KG1 (cell line): ENCODE measurements at places on chromosomes 2 and 18.

DNA sequence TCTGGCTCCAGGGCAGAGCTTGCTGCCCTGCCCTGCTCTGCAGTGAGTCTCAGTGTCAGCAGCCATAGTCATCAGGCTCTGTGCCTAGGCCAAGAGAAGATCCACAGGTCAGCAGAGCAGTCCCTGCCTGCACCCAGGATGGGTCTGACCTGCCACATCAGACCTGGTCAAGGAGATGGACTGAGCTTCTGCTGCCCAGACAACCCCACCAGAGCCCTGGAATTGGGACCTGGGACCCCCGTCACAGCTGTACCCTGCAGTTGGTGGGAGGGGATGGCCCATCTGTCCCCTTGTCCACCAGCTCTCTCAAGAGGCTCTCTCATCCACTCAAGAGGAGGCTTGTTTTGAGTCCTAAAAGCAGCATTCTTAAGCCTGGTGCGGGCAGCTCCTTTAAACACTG is 142.6 kb downstream of the TFCP2L1 start:
- no peak for DNase-seq

- DNase-seq, result no peak
Observed at GRCh38 chr2:240702640-240703011, 11.0 kb downstream of the AQP12A start.

DNA sequence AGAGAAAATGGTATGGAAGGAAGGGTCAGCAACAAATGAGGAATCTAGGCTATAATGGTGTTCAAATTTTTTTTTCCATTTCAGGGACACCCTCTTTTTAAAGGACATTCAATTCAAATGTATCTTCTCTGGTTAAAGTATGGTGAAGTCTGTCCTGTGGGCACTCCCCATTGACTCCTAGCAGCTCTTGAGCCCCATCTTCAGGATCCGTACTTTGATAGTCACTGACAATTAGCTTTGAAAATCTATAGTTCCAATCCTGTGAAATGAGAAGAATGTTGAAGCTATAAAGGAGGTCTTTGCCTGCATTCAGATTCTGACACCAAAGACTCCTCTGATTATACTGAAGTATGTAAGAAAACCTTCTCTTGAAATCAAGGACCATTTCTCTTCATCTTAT is 43.3 kb downstream of the KCNH7 start:
- no peak for DNase-seq

DNA sequence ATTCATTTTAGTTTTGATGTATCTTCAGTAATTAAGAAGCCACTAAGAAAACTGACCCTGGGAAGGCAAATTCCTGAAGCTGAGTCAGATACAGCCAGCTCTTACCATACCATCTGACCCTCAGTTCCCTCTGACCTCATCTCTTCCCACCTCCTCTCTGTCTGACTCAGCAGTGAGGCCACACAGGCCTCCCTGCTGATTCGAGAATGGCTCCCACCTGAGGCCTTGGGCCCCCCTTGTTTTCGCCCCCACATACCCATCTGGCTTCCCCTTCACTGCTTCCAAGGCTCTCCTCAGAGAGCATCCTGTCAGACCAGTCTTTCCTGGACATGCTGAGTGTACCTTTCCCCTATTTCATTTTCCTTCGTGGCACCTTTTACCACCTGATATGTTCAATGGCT is 71.0 kb upstream of the CYP1B1 start:
- DNase-seq, result no peak

DNA sequence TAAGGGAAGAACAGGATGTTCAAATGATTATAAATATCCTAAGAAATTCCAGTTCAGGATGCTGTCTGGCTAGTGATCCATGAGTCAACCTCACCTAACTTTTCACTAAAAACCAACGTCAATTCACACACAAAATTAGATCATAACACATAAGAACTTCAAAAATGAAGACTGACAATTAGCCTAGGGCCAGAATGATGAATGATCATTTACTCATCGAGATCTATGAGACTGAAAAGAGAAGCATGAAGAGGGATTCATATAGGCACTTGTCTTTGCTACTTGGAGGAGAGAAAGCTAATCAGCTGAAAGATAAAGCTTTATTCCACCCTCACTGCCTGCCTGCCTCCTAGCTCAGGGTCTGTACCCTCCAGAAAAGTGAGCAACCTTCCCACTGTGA is 29.8 kb downstream of the ADD2 start:
- no peak for DNase-seq

GRCh38 chr2:65834062-65834461 is 401.7 kb upstream of the SPRED2 start:
- DNase-seq, result no peak

- no peak for DNase-seq
Observed at GRCh38 chr2:218405746-218406208, 6.1 kb downstream of the CTDSP1 start.

DNA sequence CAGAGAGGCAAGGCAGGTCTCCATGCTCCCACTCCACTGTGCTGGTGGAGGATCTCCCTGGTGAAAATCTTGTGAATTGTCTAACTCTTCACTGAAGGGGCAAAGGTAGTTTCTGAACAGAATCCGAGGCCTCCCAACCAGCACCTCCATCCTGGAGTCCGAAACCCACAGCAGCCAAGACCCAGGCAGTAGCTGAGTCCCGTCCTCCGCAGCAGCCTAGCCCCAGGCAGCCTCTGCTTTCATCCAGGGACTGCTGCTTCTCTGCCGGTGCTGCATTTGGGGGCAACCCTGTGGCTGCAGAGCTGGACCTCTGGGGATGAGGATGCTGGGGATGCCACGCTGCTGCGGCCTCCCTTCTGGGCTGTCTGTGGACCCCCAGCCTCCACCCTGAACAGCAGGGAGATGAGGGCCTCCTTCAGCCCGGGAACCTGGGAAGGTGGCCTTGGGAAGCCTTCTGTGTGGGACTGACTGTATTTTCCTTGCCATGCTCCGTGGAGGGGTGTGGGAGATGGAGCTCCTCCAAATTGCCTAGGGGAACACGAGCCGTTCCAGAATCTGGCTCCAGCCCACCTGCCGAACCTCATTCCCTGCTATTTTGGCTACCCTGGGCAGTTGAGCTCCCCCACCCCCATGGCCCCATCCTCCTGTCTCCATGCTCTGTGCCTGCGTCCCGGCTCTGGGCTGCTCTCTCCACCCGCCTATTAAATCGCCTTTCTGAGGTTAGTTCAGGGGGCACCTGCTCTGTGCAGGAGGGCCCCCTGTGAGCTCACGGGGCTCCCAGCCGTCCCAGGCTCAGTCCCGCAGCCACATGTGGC is 48.2 kb downstream of the GREB1 start:
- DNase-seq, result no peak

DNA sequence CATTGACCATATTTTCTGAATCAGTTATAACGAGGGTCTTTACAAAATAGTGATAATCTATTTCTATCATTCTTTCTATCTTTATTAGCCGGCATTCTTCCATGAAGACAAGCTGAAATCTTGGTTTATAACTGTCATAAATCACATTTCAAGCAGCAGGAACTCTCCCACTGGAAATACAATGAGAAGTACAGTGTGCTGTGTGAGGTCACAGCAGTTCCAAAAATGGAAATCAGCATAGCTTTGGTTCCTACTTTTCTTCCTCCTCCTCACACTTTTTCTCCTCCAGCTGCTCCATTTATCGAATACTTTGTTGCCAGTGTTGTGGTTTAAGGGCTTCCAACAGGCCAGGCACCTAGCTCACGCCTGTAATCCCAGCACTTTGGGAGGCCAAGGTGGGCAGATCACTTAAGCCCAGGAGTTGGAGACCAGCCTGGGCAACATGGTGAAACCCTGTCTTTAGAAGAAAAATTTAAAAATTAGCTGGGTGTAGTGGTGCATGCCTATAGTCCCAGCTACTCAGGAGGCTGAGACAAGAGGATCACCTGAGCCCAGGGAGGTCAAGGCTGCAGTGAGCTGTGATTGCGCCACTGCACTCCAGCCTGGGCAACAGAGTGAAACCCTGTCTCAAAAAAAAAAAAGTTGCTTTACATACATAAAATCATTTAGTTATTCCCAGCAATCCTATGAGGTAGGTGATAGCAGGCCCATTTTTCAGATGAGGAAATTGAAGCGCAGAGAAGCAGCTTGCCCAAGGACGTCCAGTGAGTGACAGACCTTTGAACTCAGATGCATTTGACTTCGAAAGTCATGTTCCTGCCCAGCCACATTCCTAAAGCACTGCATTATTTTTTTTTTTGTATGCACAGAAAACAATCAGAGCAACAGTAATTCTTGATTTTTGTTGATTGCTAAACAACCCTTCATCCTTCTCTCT is 34.0 kb upstream of the GPR55 start:
- no peak for DNase-seq

DNA sequence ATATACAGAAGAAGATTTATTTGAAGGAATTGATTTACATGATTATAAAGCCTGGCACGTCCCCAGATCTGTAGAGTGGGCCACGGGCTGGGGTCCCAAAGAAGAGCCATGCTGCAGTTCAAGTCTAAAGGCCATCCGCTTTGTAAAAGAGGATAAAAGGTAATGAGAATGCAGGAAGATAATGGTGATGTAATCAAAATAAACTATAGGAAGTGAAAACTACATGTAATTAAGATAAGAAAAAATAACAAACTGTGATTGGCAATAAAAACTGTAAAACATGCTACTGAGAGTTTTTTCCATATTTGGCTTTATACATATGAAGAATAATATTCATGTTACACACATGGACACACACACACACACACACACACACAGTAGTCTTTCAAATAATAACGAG is 59.0 kb upstream of the TMEFF2 start:
- DNase-seq, result no peak

DNA sequence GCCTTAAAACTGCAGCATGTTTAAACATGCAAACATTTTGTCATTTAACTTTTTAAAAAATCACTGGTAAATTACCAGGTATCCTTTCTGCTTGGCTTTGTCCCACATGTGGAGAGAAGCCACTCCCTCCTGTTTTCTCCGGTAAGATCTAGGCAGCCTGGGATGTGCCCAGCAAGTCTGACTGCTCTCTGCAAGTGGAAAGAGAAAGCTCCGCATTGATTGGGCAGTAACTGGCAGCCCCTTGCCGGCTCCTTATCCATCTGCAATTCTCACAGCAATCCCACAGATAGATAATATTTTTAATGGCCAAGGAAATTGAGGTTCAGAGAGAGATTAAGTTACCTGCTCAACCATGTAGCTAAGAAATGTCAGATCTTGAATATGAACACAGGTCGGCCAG is 136.1 kb downstream of the TMEM200C start:
- DNase-seq, result no peak

GRCh38 chr2:110173523-110173922 is 31.3 kb downstream of the NPHP1 start:
- no peak for DNase-seq

GRCh38 chr18:65544701-65545100 is 206.1 kb upstream of the CDH7 start:
- DNase-seq, result no peak

GRCh38 chr2:100038011-100038410 is 104.4 kb downstream of the AFF3 start:
- no peak for DNase-seq

GRCh38 chr2:120206022-120206581 is 17.1 kb downstream of the TMEM185B start:
- DNase-seq, result no peak

GRCh38 chr18:67520351-67520921 is 3.9 kb upstream of the DSEL start:
- no peak for DNase-seq
